Cortex of kidney (tissue), 1 donor: ENCODE measurements at places on chromosomes 3 and 15.

GRCh38 chr3:105813710-105814109 lies 55.1 kb downstream of the CBLB start:
- no peak for DNase-seq

DNA sequence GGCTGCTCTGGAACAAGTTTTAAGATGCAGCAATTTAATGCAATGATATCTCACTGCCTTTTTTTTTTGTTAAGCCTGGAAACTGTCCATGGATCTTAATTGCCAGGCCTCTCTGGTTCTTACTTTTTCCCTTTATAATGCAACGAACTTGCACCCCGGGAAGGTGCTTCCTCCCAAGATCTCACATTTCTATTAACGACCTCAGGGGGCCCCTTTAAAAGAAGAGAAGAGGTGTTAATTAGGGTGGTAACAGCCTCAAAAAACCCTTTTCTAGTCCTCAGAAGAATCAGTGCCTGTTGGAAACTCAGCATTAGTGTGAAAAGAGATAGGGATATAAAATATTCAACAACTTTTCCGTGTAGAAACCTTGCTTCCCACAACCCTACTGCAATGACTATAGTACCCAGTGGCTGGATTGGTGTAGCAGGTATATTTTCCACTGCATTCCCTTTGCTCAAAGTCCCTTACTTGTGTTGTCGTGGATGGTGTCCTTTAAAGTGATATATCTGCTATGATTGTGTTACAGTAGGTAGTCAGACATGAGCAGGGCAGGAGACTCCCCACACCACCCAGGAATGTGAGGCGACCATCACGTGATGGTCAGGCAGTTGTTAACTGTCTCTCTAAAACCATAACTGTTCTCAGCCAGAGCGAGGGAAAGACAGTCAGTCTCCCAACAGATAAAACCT lies 121.8 kb downstream of the CTNNB1 start:
- no peak for DNase-seq

DNA sequence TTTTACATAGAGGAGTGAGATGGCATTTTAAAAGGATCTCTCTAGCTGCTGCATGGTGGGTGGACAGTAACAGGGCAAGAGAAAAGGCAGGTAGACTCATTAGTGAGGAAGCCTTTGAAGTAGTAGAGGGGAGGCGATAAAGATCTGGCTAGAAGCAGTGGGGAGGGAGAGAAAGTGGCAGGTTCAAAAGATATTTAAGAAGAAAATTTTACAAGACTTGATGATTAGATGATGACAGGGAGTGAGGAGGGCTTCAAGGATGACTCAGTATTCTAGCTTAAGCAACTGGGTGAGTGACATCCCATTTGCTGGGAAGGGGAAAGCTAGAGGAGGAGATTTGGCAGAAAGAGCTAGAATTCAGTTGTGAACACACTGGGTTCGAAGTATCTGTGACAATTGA lies 3.8 kb upstream of the BRPF1 start:
- DNase-seq, result no peak

DNA sequence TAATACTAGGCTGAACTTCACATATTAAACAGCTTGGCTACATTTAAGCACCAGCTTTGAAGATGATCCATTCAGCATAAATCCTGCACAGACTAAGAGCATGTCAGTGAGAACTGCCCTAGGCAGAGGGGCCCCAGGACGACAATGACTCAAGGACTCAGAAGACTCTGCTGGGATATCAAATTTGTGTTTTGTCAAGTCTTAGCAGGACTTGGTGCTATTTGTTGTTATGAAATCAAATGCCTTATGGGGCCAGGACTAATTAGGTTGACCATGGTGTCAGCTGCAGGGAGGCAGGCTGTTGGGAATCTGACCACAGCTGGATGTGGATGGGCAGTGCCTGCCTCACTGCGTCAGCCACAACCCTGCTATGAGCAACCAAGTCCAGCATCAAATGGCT lies 91.8 kb downstream of the RYR3 start:
- DNase-seq, result no peak

GRCh38 chr3:32913790-32914446 lies 37.5 kb upstream of the CCR4 start:
- no peak for DNase-seq

DNA sequence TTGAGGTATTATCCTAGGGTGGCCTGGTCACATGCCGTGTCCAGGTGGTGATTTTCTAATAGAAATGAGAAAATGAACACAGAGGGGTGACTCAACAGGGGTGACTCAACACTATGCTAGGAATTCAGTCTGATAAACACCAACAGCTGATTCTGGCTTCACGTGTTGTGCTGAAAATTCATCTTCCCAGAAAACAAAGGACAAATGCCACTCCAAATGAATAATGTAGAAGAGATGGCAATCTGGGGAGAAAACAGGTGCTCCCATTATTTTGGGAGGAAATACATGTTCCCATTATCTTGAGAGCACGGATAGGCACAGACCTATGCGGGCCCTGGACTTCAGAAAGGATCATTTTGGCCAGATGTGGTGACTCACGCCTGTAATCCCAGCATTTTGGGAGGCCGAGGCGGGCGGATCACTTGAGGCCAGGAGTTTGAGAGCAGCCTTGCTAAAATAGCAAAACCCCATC lies 101.2 kb upstream of the MEX3B start:
- no peak for DNase-seq

- DNase-seq, result no peak
Measured at GRCh38 chr15:60328852-60329443, 68.8 kb downstream of the ANXA2 start.

GRCh38 chr3:157837336-157837735 lies 268.9 kb downstream of the SHOX2 start:
- no peak for DNase-seq

- no peak for DNase-seq
Measured at GRCh38 chr3:115588201-115589115, 34.9 kb upstream of the GAP43 start.

GRCh38 chr15:74387141-74387541 lies 19.7 kb upstream of the CYP11A1 start:
- no peak for DNase-seq

DNA sequence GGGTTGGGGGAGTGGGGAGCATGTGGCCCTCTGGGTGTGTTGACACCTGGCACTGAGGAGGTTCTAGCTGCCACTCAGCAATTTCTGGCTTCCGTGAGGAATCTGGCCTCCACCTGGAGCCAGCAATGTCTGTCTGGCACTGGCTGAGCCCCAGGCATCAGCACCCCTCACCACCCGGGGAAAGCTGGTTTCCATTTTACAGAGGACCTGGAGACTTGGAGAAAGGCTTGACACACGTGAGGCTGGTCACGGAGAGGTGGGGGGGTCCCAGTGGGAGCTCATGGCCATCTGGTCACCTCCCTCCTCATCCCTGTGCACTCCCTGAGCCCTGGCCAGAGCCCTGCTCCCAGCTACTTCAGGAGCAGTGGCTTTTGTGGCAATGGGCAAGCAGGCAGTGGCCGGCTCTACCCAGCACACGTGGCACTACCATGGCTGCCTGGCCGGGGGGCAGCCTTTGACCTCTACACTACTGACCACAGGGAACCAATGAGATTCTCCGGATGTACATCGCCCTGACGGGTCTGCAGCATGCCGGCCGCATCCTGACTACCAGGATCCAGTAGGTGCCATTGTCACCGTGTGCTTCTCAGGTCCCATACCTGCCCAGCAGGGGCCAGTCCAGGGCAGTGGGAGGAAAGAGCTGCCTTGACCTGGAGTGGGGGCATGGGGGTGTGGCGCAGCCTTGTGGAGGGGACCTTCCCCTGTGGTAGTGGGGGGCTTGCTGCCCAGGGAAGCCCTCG lies 28.5 kb downstream of the ACAD9 start:
- DNase-seq, result no peak

DNA sequence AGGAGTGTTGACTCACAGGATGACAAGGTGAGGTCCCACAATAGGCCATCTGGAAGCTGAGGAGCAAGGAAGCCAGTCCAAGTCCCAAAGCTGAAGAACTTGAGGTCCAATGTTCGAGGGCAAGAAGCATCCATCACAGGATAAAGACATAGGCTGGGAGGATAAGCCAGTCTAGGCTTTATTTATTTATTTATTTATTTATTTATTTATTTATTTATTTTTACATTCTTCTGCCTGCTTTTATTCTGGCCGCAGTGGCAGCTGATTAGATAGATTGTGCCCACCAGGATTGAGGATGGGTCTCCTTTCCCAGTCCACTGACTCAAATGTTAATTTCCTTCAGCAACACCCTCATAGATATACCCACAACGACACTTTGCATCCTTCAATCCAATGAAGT lies 472.2 kb upstream of the DPPA4 start:
- no peak for DNase-seq

- no peak for DNase-seq
Measured at GRCh38 chr15:61220125-61220524, 9.0 kb downstream of the RORA start.

GRCh38 chr15:98034731-98035130 lies 74.2 kb downstream of the ARRDC4 start:
- DNase-seq, result no peak

DNA sequence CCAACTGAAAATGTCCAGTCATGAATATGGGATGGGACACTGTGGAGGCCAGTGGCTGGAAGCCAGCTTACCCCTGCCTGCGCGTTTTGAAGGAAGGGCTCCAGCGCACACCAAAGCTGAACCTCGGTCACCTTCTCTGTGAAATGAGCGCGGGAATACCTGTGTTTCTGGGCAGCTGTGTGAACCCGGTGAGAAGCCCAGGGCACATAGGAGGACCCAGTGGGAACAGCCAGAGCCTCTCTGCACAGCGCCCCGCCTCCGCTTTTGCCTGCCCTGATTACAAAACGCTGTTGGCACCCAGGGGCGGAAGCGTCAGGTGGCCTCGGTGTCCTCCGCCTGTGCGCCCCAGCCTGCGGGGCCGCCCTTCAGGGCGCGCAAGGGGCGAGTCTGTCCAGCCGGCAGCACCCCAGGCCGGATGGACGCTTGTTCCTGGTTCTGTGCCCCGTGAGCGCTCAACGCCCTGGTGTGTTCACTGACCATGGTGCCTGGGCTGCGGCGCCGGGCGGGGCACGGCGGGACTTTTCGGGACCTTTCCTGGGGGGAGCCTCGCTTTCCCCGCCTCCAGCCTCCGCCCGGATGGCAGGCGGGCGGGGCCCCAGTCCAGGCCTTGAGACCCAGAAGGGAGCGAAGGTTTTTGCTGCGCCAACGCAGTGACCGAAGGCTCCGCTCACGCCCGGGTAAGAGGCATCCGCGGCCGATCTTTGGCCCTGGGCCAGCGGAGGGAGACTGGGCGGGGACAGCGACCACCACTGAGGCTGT lies at the start of gene SQOR:
TSS of gene SQOR (plus strand) at position 598 of the 759 bp plus-strand sequence. CDS start 23,895 bp downstream, outside the sequence.
- DNase-seq, result no peak

DNA sequence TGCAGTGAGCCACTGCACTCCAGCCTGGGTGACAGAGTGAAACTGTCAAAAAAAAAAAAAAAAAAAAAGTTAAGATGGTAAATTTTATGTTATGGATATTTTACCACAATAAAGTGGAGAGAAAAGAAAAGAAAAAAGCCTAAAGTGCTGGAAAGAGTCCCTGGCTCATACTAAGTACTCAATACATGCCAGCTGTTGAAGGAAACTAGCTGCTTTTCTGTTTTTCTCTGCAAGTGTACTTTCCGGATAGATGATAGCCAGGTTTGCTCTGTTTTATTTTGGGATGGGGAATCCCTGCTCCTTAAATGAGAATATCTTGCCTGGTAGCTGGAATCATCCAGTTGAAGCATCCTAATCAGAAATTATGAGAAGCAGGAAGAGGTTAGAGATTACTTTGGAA lies 10.9 kb downstream of the EID1 start:
- no peak for DNase-seq

DNA sequence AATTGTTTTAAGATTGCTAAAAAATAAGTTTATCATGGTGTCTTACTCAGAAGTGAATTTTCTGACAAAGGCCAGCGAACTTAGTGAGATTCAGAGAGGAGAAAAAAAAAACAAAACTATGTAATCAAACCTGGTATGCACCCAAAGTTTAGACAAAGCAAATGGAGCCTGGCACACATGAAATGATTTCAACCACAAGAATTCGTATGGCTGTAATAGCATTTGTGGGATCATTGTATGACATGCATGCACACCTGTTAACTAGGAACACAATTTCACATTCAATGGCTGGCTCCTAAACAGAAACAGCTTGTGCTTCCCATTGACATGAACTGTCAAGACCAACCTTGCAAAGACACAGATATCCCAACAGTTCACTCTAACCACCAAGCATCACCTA lies 94.6 kb downstream of the ZIC4 start:
- DNase-seq, result no peak

DNA sequence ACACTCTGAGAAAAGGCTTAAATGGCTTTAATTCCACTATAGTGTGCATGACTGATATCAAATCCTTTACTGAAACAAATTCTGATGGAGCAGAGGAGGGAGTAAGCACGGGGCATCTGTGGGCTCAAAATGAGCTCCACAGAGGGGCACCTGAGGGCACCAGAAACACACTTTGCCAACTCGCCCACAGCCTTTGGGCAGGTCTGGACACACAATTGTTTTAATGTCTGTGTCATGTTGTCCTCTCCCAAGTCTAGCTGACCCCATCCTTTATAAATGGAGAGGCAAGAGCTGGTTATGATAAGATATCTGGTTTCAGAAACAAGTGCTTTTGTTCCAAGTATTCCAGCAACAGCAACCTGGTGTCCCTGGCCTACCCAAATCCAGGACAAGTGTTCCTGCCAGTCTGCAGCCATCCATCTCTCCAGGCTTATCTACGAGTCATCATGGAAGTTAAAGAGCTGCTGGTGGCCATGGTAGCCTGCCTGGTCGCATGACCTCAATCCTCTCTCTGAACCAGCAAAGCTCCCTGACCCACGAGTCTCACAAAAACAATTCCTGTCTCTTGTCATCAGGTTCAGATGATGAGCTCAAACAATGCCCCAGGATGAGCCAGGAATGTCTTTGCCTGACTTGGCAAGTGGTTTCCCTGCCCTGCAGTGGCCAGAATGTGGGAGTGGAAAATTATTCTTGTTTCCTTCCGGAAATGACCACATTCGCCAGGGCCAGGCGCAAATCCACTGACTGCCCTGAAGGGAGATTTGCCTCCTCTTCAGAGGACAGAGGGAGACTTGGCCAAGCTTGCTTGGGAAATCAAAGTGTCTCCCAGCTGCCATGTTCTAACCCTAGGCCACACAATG lies 64.4 kb upstream of the TPM1 start:
- no peak for DNase-seq

DNA sequence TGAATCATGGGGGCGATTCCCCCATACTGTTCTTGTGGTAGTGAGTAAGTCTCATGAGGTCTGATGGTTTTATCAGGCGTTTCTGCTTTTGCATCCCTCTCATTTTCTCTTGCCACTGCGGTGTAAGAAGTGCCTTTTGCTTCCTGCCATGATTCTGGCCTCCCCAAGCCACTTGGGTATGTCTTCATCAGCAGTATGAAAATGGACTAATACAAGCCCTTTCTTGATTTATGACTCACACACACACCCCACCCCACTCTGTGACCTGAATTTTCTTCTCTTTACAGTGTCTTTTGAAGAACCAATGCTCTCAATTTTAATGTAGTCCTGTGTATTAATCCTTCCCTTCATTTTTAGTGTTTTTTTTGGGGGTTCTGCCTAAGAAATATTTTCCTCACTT lies 244.8 kb downstream of the PLCL2 start:
- no peak for DNase-seq

GRCh38 chr15:47577000-47577399 lies 140.3 kb upstream of the SEMA6D start:
- DNase-seq, result no peak
